Endothelial cell of umbilical vein (primary cell): ENCODE measurements at places on chromosomes 2 and 18. TPM values are rescaled to one million over a fixed set of nuclear protein-coding genes. Genes with fewer than 3 reads are reported as not detected.

Gene KIAA1328
- 6.3 and 6.5 TPM in 2 replicates for total RNA-seq

GRCh38 chr2:225429717-225430116 is 30.2 kb downstream of the NYAP2 start:
- DNase-seq = no peak

- no peak for DNase-seq
Measured at GRCh38 chr2:234330902-234331301, 166.0 kb downstream of the ARL4C start.

DNA sequence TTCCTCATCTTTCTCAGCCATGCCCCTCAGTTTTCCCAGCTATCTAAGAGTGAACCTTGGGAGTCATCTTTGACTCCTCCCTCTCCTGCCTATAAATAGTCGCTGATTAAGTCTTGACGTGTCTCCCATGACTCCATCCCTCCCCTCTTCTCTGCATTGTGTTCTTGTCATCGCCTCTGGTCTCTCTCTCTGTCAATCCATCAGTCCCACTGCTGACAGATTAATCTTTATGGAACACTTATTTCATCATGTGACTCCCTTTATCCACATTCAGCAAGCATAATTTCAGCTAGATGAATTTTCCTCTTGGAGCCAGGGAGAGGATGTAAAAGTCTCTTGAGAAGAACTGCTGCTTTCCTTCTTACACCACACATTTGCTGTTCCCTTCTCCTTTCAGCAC is 9.4 kb downstream of the ADAM23 start:
- DNase-seq = no peak
